Activated effector memory CD4-positive, alpha-beta T cell treated with Interleukin-2 at 50 U/mL for 16 hours (primary cell): ENCODE measurements at places on chromosomes 2 and 18.

- no peak for DNase-seq
Measured at GRCh38 chr18:37674570-37674969, 109.0 kb upstream of the CELF4 start.

GRCh38 chr2:224369028-224369632, 32.8 kb downstream of the FAM124B start:
- no peak for DNase-seq

DNA sequence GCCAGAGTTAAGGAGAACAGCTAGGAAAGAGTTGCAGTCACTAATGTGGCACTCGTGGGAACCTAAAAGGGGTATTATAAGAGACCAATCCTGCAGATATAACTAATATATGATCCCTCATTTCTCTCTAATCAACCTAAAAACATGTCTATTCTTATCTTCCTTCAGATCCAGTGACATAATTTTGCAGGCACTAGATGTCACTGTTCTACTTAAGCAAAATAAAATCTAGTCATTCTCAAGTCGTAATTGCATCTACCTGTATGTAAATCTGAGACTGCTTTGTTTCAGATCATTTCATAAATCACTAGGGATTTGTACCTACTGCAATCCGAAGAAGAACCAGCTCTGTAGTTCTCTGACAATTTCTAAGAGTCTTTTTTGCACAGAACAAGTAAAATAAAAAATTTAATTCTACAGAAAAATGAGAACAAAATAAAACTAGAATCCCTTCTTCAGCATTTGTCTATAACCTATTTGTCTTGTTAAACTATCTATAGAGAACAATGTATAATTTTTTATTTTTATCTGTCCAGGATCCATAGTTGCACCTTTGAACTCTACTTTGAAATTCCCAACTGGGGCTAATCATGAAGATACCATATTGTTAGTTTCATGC, 56.5 kb upstream of the ERBB4 start:
- DNase-seq: no peak

- peak; percentile 23 for DNase-seq
Measured at GRCh38 chr2:217886720-217887309, 116.0 kb downstream of the TNS1 start.

DNA sequence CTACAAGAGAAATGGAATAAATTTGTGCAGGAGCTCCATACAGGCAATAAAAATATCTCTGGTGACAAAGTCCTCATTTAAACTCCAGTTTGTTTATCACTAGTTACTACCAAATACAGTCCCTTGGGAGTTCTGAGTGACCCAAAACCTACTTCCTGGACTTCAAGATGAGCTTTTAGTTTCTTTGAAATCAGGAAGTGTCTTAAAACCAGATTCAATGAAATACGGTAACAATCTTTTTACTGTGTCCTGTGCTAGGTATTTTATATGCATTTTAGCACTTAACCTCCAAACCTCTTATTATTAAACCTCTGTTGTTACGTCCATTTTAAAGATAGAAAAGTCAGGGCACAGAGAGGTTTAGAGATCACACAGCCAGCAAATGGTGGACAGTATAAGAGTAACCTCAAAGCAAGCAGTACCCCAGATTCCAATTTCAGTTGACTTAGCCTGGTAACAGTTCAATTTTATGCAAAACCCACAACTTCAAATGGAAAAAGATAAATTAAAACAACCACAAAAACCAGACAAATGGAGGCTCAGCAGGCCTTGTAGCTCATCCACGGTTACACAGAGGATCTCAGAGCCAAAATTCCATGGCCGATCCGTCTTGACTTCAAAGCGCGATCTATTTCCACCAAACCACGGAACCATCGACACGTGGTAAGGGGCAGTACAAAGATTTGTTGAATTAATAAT, 1.3 kb upstream of the KCMF1 start:
- DNase-seq: peak; percentile 10

- no peak for DNase-seq
Measured at GRCh38 chr2:158998551-158999248, 30.3 kb downstream of the TANC1 start.

DNA sequence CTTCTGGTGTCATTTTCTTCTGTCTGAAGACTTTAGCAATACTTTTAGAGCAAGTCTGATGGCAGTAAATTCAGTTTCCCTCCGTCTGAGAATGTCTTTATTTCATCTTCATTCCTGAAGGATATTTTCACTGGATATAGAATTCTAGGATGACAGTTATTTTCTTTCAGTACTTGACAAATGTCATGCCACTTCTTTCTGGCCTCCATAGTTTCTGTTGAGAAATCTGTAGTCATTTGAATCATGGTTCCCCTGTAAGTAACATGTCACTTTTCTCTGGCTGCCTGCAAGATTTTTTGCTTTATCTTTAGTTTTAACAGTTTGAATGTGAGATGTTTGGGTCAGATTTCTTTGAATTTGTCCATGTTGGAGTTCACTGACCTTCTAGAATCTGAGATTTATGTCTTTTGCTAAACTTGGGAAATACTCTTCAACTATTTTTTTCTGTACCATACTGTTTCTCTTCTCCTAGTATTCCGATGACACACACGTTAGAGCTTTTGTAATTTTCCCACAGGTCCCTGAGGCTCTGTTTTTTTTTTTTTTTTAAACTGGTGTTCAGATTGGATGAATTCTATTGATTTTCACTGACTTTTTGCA, 30.2 kb downstream of the RMND5A start:
- DNase-seq: no peak

- DNase-seq: no peak
Measured at GRCh38 chr2:207202645-207203044, 36.9 kb upstream of the KLF7 start.

GRCh38 chr2:54728669-54729120, 5.2 kb downstream of the EML6 start:
- no peak for DNase-seq

GRCh38 chr2:71457923-71458322, 4.6 kb downstream of the DYSF start:
- no peak for DNase-seq
